ENCODE measurements at places on chromosomes 4 and X. TPM values are rescaled to one million over a fixed set of nuclear protein-coding genes. Genes with fewer than 3 reads are reported as not detected.

ESX1 gene
- not detected for total RNA-seq

OTUD4 gene
- 86.4 TPM for total RNA-seq

NDP gene
- not detected for total RNA-seq

PAGE1 gene
- not detected for total RNA-seq

PTCHD1 gene
- total RNA-seq, result not detected

PLS3 gene
- total RNA-seq, result 5.1 TPM

DNA sequence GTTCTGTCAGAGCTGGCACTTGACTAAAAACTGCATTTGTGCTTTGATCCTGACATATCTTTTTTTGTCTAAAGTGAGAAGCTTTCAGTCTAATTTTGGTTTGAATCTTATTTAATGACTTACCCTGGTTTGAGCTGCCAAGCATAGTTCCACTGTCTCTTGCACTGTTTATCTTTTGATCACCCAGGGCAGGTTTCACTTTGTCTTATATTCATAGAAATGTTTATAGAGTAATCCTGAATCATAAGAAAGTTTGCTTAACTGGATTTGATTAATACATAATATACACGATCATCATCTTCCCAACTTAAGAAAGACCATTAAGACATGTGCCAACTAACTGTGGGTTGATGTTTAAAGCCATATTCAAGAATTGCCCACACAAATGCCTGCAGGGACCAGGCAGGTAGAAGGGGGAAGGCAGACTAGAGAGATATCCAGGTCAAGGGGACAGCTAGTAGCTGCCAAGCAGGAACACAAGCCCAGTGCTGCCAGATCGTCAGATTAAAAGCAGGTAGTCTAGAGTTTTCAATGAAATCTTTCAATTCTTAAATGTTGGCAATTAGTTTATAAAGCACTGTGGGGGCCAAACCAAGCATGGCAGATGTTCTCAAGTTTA, 1.9 kb downstream of the GK start:
- DNase-seq, result peak; percentile 56

DNA sequence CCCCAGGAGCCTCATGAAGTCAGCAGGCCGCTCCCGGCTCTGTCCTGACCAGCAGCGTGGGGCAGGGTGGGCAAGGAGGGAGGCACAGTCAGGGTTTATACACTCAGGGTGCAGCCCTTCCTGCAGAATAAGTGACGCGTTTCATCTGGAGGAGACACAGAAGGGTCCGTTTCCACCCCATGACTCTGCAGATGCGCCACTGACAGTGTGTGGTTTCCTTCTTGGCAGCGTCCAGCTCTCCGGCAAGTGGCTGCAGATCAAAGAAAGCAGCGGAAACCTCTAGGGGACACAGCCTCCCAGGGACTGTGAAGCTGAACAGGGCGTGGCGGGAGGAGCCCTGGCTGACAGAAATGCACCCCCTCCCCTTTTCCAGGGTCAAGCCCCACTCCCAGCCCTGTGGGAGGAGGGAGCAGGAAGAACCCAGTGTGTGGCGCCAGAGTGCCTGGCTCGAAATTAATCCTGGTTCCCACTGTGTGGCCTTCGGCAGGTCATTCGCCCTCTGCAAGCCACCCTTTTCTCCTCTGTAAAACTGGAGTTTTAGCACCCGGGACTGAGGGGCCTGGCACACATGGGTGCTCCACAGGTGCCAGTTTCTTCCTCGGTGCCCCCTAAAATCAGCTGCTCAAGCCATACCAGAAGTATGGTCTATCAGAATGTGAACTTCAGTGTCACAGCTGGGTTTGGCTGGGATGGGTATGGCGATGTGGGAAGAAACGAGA, 17.3 kb upstream of the TBC1D14 start:
- peak; percentile 85 for DNase-seq

DNA sequence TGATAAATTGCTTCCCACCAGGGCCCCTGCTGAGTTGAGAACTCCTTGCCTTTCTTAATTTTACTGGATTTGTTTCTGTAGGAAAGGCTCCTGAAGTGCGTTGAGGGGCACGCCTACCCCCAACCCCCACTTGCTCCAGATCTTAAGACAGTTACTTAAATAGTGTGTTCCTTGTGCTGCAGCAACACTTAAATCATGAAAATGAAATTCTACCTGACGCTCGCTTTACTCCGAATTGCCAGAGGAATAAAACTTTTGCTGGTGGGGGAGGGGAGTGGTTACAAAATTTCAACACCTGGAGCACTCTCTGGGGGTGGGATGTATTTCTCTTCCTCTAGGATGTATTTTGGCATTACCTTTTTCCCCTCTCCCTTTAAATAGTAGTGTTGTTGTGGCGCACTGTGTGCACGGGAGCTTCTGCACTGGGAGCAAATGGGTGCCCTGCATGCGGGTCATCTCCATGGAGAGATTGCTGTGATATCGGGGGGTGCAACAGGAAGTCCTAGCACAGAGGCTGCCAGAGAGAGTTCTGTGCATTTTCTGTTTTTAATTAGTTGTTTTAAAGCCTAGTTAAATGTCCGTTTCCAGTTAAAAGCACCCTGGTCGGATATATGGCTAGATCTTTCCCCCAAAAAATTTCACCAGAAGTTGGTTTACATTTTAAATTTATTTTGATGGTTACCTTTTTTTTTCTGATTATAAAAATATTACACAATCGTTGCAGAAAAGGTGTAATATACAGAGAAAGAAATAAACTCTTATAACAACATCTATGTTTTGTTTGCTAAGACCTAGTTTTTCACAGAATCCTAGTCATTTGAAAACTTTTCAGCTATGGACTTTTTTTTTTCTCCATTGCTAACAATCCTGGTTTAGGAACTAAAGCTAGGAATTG, 207.7 kb downstream of the SOWAHB start:
- no peak for DNase-seq

DNA sequence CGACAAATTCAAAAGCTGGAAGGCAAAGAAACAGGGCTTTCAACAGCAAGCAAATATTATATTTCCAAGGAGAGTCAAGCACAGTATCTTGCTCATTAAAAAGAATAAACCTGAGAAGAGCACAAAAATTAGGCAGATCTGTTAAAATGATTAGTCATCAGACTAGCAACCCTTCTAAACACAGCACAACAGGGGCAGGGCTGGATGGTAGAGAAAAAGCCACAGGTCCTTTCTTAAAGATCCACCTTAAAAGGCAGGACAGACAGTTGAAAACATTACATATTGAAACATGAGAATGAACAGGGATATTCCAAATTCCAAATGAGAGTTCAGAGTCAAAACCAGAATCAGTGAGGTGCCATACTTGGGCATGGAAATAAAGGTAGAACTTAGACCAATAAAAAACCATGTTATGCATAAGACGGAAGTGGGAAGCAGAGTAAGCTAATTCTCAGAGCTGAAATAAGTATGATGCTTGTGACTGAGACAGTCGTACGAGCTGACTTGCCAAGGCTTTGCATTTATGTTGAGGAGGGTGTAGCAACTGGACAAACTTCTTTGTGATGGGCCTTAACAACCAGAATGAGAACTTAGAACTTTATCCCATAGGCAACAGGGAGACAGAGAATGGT, 126.9 kb upstream of the FAM9B start:
- DNase-seq, result no peak

GRCh38 chr4:114265342-114265741, 285.9 kb upstream of the ARSJ start:
- DNase-seq, result no peak

DNA sequence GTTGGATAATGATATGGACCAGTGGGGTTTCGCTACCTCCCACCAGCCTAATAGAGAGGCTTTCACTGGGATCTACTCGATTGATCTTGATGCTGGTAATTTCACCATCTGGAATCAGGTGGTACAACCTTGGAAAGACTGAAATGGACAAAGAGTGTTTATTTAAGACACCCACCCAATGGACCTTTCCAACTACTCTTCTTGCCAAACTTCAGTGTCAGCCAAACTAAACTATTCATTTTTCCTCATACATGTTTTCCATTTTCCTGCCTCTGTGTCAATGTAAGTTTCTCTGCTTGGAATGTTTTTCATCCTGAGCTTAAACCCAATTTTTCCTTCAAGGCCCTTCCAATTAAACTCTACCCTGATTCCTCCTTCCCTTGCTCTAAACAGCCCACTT, 92.6 kb downstream of the LNX1 start:
- DNase-seq, result no peak

DNA sequence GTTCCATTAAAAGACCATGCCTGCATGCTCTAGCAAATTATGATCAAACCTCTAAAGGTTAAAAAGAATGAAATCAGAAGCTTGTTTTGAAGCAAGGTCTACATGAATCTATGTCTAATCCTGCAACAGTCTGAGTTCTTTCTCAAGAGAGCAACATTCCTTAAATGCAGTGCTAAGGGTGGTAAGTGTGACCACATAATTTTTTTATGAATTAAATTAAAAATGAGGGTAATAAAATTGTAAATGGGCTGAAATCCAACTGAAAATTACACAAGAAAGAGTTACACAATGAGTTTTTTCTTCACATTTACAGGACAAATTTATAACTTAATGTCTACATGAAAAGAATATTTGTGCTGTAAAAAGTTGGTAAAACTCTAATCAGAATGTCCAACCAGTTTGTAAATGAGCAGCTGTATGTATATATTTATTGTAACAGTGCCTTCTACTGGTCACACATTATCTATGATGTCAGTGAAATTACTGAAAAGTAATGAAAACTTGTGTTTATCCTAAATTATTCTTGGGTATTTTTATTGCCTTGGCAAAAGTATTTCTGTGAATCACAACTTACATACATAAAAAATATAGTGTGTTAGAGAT, 336.3 kb upstream of the PITX2 start:
- no peak for DNase-seq

DNA sequence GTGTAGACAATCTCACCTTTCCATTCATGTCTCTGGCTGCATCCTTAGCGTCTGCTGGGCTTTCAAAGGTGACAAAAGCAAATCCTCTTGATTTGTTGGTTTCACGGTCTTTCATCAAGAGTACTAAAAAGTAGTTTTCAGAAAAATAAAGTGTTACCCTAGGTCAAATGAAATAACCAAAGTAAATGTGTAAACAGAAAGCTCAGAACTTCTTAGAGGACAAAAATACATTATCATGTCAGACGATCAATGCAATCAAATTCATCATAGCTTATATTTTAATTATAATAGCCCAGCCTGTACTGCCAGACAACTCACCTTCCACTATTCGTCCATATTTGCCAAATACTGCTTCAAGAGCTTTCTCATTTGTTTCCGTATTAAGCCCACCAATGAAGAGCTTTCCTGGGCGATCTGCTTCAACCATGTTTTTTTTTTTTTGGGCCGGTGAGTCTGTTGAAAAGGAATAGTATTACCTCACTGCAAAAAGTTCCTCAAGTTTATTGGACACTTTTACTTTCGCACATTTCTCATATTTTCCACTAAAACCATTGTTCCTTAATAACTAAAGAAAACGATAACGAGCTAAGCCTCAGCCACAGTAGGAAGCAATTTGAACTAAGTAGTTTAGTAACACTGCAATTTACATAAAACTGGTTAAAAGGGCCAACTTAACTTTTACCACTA, 1.4 kb downstream of the RBMX start:
- DNase-seq, result peak; percentile 55

DNA sequence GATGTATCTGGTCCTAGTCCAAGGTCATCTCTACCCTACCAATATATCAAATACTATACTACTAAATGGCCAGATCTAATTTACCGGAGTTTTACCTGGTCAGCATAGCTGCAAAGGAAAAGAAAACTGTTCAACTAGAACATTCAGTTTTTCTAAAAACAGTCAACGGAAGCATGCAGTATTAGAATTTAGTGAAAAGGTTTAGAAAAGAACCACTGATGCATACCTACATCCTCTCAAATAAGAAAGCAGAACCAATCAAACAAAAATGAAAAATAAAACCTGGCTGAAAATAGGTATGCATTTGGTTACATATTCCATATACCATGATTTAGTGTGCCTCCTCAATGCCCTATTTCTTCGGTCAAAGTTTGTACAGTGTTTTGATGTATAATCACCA, 140.0 kb downstream of the CHM start:
- no peak for DNase-seq

GRCh38 chrX:47204970-47205369, 11.3 kb downstream of the UBA1 start:
- no peak for DNase-seq

DNA sequence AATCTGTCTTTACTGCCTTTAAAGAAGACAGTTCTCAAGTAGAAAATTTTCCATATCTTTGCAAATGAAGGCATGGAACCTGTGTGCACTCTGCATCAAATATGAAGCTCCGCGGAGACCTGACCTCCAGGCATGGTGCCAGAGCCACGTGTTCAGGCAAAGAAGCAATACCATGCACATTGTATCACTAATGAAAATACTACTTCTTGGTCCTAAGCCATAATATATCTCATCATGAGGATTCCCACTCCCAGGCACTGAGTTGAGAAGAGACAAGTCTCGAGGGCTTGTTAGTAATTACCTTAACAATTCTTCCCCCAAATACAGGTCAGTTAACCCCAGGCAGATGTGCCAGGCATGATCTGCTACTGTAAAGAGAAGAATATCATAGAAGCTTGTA, 56.7 kb downstream of the PCDH19 start:
- DNase-seq, result no peak

DNA sequence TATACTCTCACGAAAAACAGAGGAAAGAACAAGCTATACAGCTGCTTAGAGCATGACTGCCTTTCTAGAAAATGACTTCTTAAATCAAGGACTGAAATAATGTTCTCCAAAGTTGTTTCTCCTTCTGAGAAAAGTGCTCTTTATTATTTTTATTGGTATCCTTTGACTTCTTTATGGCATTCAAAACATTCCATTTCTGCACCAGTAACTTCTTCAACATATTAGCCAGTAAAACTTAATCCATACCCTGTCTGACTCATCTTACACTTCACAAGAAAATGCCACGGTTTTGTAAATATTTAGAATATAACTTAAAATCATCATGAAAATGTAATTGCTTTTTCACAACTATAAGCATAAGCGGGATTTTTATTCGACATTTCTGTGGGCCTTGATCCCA, 180.4 kb downstream of the NR3C2 start:
- DNase-seq, result no peak

DNA sequence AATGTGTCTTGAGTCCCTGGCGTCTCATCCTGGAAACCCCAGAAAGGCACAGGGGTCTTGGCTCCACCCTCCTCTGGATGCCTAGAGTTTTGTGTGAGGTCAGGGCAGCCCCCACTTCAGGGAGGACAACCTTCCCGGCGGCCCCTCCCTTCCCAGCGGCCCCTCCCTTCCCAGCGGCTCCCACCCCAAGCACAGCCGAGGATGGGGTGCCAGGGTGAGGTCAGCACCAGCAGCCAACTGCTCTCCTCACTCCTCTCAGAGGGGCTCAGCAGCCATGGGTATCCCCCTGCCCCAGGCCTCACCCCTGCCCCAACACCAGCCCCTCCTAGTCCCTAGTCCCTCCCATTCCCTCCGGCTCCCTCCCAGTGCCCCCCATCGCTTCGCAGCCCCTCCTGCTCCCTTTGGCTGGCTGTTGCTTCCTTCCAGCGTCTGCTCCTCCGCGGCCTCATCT, 17.4 kb downstream of the DGKQ start:
- no peak for DNase-seq

- no peak for DNase-seq
Measured at GRCh38 chr4:40471923-40472322, 136.8 kb downstream of the CHRNA9 start.

DNA sequence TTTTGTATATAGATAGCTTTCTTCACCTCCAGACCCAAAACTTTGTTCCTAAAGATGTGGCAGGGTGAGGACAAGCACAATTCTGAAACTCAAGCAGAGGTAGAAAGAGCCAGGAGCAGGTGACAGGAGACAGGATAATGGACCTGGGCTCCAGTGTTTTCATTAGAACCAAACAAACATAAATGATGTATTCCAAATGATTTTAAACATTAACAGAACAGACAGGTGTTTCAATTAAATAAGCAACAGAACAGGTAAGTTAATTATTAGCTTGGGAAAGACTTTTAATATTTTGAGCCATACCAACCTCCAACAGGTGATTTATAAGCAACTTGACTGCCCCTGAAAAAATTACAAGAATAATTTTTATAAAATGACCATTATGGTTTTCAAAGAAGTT, 459.4 kb upstream of the LCORL start:
- no peak for DNase-seq

Measured in activated CD4-positive, alpha-beta T cell treated with anti-CD3 and anti-CD28 coated beads, Interleukin-2, amount 10 ng/mL, durations not matched to agents 24 days and 14 days (primary cell).